Upper lobe of left lung (tissue), 6 donors: ENCODE measurements at places on chromosomes 13 and 19.
A peak's percentile ranks its signal among the peaks of the same experiment; 100 is the strongest.

GRCh38 chr19:32677657-32678056 lies 2.0 kb downstream of the RGS9BP start:
- DNase-seq, result no peak

DNA sequence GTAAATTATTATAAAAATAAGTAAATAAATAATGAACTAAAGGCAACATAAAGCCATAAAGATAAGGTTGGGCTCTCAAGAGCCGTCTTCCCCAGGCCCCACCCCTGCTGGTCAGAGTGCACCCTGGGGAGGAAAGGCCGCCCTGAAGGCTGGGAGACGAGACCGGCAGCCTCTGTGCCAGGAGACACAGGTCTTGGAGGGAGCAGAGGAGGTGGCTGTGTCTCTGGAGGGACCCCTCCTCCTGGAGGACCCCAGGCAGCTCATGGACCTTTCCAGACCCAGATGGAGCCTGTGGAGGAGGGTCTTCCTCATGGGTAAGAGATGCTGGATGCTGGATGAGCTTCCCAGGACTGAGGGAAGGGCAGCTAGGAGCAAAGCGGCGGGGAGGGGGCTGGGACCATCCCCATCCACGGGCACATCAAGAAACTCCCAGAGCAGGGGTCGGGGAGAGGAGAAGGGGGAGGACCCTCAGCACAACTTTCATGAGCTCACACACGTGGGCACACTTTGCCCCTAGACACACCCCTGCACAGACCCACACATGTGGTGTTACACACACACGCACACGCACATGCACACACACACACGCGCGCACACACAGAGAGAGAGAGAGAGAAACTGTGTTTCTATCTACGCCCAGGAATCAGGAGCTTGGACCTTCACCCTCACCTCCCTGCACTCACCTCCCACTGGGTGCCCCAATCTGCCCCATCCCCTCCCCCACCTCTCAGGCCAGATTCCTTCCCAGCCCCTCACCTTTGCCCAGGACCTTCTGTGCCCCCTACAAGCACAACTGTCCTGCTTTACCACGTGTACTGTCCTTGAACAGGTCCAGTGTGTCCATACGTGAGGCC lies at the start of gene CEACAM18:
Gene CEACAM18 (plus strand): TSS at position 159 of the 854 bp plus-strand sequence.
- DNase-seq, result no peak

- no peak for DNase-seq
Measured at GRCh38 chr13:66087269-66087710, 1142.8 kb downstream of the PCDH9 start.

DNA sequence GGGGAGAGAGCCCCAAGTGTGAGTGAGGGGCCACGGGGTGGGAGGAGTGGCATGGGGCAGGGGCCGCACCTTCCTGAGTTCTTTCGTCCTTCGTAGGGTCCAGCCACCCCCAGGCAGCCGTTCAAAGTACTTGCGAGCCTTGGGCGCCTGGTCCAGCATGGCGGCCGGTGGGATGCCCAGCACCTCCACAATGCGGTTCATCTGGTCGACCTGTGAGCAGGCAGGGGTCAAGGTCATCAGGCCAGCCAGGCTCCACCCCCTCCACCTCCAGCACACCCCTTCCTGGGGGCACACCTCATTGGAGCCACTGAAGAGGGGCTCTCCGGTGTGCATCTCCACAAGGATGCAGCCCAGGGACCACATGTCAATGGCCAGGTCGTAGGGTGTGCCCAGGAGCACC lies 6.7 kb downstream of the DYRK1B start:
- peak; percentile 66 for DNase-seq

DNA sequence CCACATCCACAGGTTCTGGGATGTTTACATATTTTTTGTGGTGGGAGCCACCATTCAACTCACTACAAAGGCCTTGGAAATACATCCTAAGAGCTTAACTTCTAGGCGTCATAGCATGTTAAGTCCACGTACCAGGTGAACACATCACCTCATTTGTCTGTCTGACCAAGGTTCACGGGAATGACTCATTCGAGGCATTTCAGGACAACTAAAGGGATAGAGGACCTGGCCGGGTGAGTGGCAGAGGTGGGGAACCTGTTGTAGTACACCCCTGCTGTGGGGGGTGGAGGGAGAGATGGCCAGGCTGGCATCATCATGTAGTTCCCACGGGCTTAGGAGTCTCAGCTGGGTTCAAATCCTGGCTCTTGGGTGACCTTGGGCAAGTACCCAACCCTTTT lies 51.5 kb downstream of the BICRA start:
- DNase-seq, result no peak

GRCh38 chr19:10201176-10201575 lies 6.4 kb upstream of the DNMT1 start:
- no peak for DNase-seq

GRCh38 chr19:36210497-36210896 lies 4.0 kb downstream of the ZNF565 start:
- DNase-seq, result no peak

- no peak for DNase-seq
Measured at GRCh38 chr19:46056536-46056935, 15.7 kb upstream of the IGFL4 start.

GRCh38 chr19:4054441-4055208 lies 12.1 kb downstream of the ZBTB7A start:
- no peak for DNase-seq

- no peak for DNase-seq
Measured at GRCh38 chr13:41615528-41615855, 158.1 kb downstream of the RGCC start.
